ENCODE measurements at places on chromosomes 4 and X.

GRCh38 chr4:635851-636627 lies 10.7 kb downstream of the PDE6B start:
- DNase-seq: no peak

DNA sequence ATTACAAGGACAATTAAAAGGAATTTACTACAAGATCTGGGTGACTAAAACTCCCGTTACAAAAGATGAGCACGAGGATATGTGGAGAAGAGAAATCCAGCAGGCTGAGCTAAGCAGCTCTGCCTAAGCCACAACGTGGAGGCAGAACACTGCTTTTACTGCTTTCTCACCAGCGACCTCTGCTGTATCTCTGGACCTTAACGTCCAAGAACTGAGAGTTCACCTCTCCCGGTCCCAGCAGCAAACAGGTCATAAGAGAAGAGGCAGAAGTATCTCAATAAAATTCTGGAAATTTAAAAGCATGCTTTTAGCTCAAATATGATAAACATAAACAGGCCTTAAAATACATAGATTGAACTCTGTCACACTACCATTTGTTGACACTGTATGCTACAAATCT lies 81.0 kb downstream of the ADGRA3 start:
- no peak for DNase-seq

- DNase-seq: no peak
These were observed 30.3 kb downstream of the UCHL1 start for GRCh38 chr4:41287005-41287404.

DNA sequence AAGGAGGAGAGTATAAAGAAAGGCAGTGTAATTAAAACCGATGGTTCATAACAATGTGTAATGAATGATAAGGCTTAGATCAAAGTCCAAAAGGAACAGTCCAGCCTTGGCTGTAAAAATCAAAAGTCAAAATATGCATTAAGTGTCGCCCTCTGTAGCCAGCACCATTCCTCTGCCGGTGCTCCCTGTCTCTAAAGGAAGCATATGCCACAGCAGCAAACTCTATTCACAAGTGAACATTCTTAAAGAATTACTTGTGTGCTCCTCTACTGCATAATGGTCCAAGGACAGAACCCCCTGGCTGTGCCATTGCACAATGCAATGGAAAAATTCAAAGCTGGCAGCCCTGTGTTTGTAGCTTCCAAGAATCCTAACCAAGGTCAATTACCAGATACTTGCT lies 16.3 kb upstream of the MBNL3 start:
- no peak for DNase-seq

DNA sequence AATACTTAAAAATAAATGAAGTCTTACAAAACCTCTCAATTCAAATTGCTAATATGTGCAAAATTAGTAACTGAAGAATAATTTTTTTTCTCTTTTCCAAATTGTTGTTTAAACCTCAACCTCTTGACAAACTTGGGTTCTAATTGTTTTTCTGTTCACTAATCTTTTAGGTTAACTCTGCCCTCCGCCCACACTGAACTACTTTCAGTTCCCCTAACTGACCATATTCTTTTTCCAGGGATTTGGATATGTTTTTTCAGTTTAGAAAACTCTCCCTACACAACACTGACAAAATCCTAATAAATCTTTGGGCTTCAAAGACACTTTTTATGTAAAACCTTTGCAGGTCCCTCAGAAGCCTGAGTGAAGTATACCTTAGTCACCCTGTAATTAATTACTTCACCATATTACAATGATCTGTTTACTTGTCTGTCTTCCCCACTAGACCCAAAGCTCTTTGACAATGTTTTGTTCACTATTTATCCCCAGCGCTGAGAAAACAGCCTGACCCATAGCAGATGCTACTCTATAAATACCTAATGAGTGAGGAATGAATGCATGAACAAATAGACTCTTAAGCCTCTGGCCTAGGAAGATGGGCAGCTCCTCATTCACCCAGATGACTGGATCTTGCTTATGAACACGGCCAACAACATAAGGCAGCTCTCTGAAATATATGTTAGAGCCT lies 134.9 kb downstream of the MAML3 start:
- no peak for DNase-seq

DNA sequence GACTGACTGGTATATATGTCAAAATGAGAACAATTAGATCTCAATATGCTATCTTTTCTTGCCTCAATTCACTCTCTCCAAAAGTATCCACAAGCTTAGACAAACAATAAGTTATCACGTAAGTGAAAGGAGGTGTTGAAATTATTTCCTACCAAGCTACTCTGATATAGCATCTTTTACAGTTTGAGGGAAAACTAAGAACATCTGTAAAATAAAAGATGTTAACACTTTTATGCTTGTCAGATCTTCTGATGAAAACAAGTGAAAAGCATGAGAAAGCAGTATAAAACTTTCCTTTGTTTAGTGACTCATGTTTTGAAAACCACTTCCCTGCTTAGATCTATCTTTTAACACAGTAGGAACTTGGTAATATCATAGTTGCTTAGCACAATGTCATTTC lies 8.4 kb upstream of the MAB21L2 start:
- DNase-seq: no peak

DNA sequence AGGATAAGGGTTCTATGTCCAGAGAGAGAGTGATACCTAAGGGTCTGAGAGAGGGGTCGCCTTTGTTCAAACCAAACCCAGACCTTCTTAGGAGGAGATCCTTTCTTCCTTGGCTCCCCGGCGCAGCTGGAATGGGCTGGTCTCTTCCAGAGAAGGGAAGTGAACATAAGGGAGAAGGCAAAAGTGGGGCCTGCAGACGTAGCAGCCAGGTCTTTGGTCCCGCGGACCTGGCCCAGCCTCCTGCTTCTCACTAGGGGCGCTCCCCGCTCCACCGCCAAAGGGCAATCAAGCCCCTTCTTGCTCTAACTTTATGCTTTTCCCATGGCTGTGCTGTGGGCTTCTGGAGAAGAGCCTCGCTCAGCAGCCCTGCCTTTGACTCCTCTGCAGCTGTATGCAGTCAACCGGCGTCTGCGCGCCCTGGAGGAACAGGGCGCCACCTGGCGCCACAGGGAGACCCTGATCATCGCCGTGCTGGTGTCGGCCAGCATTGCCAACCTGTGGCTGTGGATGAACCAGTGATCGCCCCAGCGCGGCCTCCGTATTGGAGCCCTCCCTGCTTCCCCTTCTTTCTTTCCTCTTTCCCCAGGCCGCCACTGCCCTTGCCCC lies 6.5 kb downstream of the FATE1 start:
- no peak for DNase-seq

GRCh38 chr4:122914292-122914904 lies 8.0 kb downstream of the NUDT6 start:
- no peak for DNase-seq

DNA sequence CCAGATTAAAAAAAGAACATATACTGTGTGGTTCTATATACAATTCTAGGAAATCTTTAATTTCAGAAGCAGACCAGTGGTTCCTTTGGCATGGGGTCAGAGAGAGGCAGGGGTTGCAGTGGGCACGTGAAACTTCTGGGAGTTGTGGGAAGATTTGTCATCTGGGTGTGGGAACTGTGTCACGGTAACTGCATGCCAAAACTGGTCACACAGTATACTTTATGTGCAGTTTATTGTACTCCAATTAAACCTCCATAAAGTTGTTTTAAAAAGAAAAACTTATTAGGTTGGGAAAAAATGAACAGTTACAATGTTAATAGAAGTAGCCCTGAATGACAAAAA lies 26.7 kb upstream of the STS start:
- no peak for DNase-seq

DNA sequence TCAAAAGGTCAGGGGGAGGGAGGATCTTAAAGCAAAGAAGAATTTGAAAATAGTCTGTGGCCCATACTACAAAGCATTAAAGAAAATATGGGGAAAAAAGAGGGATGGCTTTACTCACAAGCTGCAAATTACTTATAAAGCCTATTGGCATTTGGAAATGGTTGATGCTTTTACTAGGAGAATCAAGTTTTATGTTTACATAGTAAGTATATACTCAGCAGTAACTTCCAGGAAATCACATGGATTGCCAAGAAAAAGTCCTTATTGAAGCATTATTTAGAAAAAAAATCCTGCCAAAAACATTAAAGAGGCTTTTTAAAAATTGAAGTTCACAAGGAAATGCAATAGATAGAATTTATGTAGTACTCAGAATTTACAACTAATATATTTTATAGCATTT lies 8.4 kb upstream of the SH3RF1 start:
- DNase-seq: no peak

DNA sequence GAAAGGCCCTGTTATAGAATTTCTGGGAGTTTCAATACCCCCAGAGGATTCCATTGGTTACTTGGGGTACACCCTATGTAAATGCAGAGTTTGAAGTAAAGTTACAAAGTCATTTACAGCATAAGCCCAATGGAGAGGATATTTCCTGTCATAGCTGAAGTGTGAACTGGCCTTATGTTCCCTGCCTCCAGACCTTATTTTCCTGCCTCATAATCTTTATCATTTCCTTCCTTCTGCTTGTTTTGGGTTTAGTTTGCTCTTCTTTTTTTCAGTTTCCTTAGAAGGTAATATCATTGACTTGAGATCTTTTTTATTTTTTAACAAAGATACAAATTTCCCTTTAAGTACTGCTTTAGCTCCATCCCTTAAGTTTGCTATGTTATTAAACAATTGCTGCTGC lies 85.4 kb downstream of the PPEF1 start:
- DNase-seq: no peak

GRCh38 chr4:167421201-167421600 lies 186.9 kb upstream of the SPOCK3 start:
- no peak for DNase-seq

GRCh38 chr4:2284934-2285612 lies 23.2 kb upstream of the MXD4 start:
- DNase-seq: no peak

- no peak for DNase-seq
These were observed 12.1 kb downstream of the TIGD2 start for GRCh38 chr4:89123451-89123851.

- no peak for DNase-seq
These were observed 10.4 kb downstream of the SMPX start for GRCh38 chrX:21747558-21747957.

All from cortex of kidney (tissue), 1 donor.